ENCODE measurements at places on chromosomes 1 and 21.

DNA sequence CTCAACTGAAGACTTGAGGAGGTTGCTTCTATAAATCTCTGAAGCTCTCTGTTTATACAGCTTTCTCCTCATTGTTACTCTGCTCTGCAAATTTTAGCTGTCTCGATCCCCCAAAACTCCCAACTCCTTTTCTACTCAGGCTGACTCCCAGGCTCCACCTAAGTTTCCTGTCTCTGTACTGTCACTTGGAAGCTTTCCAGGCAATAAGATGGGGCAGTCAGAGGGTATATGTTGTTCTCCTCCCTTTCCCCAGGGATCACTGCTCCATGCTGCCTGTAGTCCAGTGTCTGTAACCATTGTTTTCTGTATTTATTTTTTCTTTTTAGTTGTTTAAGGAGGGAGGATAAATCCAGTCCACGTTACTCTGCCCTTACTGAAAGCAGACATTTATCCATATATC lies 13.4 kb downstream of the TSNAX start:
- DNase-seq: no peak

- no peak for DNase-seq
These were observed 353.4 kb upstream of the NEGR1 start for GRCh38 chr1:72635719-72636118.

DNA sequence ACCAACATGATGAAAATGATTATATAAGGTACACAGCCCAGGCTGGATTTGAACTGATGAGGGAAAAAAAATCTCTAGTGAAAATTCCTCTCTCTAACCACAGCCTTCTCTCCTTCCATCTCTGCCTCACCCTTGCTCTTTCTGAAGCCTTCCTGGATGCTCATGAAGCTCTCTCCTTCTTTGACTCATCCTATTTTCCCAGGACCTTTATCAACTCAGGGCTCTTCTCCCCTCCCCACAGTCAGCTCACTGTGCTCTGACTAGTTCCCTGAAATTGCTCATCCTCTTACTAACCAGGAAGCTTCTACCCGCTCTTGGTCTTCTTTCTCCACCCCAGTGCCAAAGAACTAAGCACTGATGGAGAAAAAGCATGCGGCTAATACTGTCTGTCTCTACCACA lies 46.4 kb upstream of the ERG start:
- no peak for DNase-seq

- DNase-seq: no peak
These were observed 37.2 kb downstream of the MRAP start for GRCh38 chr21:32335601-32336575.

DNA sequence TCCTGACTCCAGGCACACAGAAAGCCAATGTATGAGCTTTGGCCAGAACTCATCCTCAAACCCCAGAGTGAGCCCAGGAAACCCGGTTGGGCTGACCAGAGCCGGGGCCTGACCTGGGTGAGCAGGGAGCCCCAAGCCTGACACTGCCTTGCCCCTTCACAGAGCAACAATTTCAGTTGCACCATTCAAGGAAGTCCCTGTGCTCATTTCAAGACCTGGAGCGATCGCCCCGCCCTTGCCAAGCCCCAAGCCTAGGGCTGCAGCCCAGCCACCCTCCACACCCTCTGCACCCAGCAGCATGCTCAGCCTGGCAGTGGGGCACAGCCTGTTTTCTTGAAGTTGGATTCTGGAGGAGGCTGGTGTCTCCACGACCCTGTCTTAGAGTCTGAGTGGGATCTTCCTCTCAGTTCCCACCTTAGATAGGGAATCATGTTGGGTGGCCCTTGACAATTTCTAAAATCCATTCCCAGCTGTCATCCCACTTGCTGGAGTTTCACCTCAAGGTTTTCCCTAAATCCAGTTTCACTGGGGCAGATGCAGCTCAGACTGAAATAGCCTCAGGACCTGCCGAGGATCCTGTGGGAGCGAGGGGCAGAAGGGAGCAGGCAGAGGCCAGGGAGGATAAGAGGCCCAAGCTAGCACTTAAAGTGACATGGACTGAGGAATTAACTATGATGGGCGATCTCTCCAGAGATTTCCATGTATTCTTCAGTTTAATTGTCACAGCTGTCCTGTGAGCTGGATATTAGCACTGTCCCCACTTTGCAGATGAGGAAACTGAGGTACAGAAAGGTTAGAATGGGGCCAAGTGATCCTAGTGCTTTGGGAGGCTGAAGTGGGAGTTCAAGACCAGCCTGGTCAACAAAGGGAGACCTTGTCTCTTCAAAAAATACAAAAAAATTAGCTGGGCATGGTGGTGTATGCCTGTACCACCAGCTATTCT lies 2.5 kb downstream of the NBL1 start:
- DNase-seq: no peak

- DNase-seq: no peak
These were observed 3.0 kb upstream of the EPHX4 start for GRCh38 chr1:92026806-92027205.

GRCh38 chr1:5711956-5712645 lies 280.1 kb downstream of the NPHP4 start:
- DNase-seq: no peak

DNA sequence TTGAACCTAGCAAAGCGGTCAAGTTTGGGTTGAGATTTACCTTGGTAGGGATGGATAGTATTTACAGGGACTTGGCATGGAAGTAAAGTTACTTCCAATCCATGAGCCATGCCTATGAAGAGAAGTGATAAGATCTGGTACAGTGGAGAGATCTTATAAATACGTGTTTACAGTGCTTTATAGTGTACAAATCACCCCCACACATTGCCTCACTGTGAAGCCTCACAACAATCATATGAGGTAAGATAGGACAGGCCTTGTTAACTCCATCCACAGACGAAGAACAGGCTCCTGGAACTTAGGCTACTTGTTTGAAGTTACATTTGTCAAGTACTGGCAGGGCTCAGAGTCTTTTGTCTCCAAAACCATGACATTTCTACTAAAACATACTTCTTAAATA lies 159.8 kb downstream of the PLPPR4 start:
- no peak for DNase-seq

DNA sequence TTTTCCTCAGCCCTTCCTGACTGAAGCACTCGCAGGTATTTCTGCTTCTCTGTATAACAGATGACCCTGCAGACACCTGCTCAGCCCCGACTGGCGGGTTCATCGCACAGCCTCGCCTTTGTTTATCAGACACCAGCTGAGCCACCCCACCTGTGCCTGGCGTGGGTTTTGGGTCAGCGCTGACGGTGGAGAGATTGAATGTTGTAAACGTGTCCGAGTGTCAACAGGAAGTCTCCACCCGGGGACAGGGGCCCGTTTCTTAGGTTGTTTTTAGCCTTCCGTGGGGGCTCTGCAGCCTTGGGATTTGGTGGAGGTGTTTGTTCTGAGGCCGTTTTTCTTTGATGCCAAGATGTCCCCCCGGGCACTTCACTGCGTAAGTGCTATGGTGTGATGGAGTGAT lies 60.1 kb downstream of the COL18A1 start:
- DNase-seq: no peak

GRCh38 chr21:44520326-44521300 lies 19.4 kb downstream of the KRTAP10-1 start:
- no peak for DNase-seq

DNA sequence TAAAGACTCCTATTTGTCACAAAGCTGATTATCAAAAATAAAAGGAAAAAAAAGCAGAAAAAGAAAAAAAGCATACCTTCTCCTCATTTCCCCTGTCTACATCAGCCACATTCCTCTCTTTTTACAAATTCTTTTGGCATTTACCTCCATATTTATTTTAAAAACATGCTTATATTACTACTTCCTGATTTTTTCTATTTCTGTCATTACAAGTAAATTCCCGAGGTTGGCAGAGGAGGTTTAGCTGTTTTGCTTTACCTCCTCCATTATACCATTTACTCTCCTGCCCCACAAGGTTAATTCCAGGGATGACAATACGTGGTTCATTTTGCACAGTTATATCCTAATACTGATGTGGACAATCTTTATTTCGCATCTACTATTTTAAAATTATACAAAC lies 26.3 kb upstream of the CD34 start:
- no peak for DNase-seq

GRCh38 chr1:199335496-199335895 lies 692.0 kb upstream of the NR5A2 start:
- no peak for DNase-seq

DNA sequence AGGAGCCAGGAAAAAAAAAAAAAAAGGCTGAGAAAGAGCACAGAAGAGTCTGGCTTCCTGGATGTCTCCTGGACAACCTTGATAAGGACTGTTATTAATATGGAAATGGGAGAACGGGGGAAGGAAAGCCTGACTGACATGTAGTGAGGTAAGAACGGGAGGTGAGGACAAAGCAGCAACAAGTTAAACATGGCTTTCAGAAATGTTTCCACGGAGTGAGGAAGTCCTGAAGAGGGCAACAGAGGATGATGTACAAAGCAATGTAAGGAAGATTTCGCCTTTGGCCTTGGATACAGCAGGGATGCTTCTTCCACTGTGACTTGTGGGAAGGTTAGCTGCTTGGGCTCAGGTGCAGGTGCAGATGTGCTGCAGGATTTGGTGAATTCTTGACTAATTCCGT lies 11.9 kb upstream of the NIBAN1 start:
- DNase-seq: no peak

DNA sequence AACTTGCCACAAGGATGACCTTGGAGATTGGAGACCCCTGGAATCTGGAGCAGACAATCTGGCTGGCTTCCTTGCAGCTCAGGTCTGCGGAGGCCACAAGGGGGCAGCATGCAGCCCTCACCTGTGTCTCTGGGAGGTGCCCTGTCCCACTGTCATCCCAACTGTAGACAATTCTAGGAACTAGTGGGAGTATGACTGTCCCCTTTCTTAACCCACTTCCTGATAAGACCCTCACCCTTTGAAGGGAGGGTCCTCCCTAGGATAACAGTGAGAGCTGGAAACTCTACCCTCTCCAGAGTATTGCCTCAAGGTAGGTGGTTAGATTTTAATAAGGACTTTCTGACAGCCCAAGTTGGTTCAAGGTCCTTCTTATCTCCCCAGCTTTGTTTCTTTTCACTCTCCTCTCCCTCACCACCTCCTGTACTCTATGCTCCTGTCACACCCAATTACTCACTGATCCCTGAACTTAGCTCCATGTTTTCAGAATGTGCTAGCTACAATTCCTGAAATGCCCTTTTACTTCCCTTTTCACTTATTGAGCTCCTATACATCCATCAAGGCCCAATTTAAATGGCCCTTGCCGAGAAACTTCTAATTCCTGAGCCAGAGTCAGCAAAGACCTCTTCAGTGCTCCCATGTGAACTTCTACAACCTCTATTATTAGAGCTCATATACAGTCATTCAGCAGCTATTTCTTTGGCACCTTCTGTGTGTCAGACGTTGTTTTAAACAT lies 9.2 kb upstream of the KCNQ4 start:
- DNase-seq: peak; percentile 62

DNA sequence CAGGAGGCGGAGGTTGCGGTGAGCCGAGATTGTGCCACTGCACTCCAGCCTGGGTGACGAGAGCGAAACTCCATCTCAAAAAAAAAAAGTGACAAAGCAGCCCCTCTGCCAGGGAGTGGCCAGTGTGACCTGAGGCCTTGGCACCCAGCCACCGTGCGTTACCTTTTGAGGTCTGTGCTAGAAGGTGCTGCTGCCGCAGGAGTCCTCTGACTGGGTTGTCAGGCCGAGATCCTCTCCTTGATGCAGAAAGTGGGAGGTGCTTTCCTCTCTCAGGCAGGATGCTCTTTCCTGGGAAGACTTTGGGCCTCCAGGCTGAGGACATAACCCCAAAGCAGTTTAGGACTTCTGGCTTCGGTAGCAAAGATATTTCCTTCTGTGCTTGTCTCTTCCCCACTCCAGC lies 280.5 kb upstream of the VAMP3 start:
- no peak for DNase-seq

DNA sequence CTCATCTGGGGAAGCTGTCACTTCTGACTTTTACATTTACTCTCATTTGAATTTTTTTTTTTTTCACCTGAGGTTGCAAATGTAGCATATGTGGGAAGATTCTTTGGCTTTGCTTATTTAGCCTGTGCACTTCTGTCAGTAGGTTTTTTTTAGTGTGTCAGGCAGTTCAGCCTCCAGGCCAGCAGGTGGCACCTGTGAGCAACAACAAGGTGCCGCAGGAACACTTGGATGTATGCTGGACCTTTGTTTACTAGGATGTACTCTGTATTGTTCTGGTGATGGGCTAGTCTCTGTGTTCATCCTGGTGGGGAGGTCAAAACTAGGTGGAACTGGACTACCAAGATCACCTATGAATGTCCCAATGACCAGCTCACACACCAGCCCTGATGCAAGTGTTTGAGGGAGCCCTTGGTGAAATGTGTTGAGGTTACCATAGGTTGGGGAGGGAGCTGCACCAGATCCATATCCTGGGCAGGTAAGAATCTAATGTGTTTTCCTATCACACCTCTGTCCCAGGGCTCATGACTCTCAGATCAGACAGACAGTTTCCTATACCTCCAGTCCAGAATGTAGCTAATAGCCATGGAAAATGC lies 618.2 kb downstream of the BRINP3 start:
- no peak for DNase-seq

DNA sequence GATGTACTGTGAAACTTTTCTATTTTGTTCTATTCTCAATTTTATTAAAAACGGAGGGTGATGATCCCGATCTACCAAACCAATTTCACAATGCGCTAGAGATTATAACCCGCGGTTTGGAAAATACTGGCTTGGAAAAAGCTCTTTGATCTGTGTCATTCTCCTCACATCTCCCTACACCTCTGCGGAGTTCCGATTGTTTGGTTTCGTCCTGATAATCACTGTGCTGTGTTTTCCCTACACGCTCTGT lies 536 bp upstream of the ABCD3 start:
- no peak for DNase-seq

DNA sequence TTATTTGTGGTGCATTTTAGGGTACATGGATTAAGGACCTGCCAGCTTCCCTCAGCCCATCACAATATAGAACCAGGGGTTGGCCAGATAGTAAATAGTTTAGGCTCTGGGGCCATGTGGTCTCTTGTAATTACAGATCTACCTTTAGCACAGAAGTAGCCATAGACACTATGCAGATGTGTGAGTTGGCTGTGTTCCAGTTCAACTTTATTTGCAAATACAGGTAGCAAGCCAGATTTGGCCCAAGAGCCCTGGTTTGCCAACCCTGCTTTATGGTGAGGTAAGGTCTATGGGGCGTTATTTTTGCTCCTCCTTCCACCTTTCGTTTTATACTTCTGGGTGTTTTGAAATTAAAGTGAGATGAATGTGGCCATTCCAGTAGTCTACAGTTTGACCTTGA lies 48.7 kb downstream of the MRPS6 start:
- DNase-seq: no peak

DNA sequence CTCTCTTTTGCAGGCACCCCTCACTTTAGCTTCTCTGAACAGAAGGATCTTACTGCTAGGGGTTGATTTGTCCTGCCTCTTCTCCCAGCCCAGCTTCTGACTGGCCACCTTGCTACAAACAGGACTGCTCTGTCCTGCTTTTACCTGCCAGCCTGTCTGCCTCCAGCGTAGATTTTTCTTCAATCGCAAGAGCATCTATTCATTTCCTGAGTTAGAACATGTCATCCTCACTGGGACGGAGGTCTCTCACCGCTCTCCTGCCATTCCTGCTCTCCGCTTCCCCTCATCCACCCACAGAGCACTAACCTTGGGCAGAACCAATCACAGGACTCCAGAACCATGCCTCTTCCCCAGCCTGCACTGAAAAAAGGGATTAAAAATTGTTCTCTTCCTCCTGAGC lies 3.5 kb upstream of the ATP1B1 start:
- no peak for DNase-seq
